Activated CD8-positive, alpha-beta memory T cell treated with anti-CD3 and anti-CD28 coated beads for 4 hours (primary cell): ENCODE measurements at places on chromosomes 3 and 15.

DNA sequence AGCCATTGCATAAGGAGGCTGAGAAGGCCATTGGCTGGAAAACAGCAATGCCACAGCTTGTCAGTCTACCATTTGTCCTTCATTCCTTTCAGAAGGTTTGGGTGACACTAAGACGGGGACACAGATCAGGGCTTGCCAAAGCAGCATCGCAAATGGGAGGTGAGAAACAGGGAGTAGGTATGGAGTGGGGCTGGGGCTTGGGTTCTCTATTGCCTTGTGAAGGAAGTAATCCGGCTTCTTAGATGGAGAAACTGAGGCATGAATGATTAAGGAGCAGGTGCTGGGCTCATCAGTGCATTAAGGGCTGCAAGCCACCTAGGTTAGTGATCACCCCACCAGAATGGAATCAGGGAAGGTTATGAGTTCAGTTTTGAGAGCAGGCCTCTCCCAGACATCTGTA is 115.6 kb upstream of the NMNAT3 start:
- DNase-seq, result no peak

- DNase-seq, result no peak
These were observed 120.7 kb downstream of the VGLL4 start for GRCh38 chr3:11522953-11523571.

DNA sequence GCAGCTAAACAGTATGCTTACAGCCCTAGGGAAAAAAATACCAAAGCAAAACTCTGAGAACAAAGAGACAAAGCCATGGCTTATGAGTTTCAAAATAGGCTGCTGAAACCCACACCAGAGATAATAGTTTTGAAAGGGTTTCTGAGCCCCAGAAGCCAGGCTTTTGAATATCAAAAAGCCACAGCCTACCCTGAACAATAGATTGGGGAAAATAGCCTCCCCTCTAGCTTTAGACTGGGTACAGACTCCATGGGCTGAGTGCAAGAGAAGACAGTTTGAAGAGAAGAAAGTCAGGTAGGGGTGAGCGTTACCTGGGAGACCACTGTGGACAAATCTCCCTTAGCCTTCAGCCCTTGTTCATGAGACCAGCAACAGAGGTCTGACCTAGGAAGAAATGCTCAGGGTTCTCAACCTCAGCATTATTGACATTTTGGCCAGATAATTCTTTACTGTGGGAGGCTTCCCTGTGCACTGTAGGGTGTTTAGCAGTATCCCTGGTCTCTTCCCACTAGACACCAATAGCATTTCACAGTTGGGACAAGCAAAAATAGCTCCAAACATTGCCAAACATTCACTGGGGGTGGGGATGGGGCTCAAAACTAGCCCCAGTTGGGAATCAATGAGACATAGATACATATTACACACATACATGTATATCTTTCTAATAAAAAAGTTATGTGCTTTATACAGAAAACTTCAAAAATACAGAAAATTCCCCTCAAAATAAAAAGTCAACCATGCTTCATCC is 11.6 kb upstream of the TAFA4 start:
- DNase-seq, result no peak

GRCh38 chr3:149003653-149004305 is 12.4 kb downstream of the GYG1 start:
- no peak for DNase-seq

DNA sequence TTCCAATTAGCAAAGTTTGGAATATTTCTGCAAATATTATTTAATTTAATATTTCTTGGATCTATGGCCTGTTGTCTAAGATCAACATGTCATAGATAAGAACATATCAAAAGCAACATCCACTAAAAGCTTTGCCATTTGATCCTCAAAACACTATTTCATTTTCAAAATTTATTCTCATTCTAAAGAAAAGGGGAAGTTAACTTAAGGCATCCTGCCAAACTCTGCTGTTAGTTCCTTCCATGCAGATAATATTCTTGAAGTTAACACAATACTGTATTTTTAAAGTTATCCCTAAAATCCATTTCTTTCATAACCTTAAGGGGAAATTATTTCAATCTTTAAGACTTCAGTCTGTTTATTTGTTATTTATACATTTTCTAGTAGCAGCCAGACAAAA is 28.2 kb upstream of the GBE1 start:
- DNase-seq, result no peak

DNA sequence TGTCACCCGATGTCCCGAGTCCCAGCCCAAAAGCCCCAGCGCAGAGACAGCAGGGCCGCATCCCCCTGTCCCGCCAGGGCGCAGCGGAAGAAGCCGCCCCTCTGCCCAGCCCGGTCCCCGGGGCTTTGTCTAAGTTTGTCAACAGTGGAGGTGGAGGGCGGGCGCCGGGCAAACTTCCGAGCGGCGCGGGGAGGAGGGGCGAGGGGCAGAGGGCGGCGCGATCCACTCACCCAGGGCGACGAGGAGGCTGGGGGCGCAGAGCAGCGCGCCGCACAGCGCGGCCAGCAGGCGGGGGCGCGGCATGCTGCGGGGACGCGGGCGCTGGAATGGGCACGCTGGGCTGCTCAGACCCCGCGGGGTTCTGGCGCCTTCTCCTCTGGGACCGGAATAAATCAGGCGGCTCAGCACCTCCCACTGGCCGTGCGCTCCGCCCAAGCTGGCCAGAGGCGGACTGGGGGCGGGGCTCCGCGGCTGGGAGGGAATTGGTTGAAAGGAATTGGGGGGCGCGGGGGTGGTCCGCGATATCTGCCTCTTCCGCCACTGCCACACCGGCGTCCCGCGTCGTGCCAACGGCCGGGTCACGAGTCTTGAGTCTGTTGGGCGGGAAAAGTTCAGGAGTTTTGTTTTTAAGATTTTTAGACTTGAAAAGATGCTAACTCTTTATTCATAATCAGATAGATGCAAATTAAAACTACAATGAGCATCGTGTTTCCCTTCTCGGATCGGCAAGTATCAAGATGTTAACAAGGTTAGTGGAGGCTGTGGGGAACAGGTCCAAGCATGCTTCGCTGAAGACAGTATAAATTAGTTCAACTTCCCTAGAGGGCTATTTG is at the start of gene MFGE8:
MFGE8 (minus strand) TSS at position 363 of the 833 bp plus-strand sequence; CDS start at position 303, 60 bp downstream.
- peak; percentile 33 for DNase-seq

DNA sequence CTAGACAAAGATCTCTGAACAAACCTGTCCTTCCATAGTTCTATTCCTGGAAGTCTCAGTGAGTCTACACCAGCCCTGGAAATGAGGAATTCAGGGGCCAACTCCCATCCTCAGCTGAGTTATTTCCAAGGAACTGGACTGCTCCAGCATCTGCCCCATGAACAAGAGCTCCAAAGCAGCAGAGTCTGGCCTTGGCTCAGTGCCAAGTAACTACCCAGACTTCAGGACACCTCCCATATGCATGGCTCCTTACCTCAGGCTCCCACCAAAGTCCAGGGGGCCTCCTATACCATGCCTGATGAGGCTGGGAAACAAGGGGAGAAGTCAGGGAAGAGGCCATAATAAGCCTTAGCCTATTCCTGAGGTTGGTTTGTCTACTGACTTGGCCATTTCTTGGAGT is 45.0 kb downstream of the FAIM start:
- DNase-seq, result no peak

- no peak for DNase-seq
These were observed 130.9 kb upstream of the ABI3BP start for GRCh38 chr3:101124125-101124524.

DNA sequence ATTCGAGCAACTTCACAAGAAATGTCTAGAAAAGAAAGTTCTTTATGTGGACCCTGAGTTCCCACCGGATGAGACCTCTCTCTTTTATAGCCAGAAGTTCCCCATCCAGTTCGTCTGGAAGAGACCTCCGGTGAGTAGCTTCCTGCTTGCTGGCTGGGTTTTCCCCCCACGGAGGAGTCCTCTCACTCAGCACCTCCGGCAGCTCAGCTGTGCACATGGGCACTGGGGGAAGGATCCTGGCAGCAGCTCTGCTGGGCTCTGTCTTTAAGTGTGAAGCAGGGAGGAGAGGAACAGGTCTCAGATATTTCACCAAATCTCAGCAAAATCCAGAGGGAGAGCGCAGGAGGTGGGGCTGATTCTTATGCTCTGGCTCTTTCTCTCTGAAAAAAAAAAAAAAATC is 684 bp downstream of the CAPN3 start:
- no peak for DNase-seq

- DNase-seq, result no peak
These were observed 1.7 kb upstream of the MAN2A2 start for GRCh38 chr15:90901175-90902039.

DNA sequence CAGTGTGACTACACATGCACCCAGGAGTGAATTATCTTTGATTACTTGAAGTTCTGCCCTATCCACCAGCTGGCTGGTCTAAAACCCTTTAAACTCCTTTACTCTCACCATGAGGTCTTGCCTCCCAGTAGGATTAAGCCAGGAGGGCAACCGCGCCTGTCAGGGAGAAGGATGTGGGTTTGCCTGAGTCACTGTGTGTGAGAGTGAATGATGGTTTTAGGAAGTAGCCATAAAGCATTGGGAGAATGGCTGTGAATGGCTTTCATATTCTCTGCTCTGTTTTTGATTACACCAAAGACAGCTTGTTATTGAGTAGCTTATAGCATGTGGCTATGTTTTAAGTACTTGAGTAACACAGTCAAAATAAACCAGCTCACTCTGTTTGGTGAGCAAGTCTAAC is 637.7 kb upstream of the TBL1XR1 start:
- DNase-seq, result no peak

- DNase-seq, result no peak
These were observed 4.8 kb downstream of the UBE2E1 start for GRCh38 chr3:23810343-23811184.

DNA sequence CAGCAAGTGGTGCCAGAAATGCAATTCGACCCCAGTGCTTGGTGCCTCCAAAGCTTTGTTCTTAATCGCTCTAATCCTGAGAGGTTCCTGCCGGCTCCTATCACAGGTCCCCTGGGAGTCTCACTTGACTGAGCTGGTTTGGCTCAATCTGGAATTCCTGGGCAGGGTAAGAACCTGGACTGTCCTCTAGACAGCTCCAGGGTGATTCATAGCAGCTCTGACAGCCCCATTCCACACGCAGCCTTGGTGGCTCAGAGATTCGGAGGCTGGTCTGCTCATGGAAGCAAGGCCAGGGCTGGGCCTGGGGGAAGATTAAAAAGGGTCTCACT is 37.9 kb downstream of the MYO5C start:
- DNase-seq, result no peak

- DNase-seq, result no peak
These were observed 124.4 kb downstream of the PTPRG start for GRCh38 chr3:61685755-61686154.

- DNase-seq, result no peak
These were observed 4.6 kb upstream of the CCK start for GRCh38 chr3:42270561-42270960.

DNA sequence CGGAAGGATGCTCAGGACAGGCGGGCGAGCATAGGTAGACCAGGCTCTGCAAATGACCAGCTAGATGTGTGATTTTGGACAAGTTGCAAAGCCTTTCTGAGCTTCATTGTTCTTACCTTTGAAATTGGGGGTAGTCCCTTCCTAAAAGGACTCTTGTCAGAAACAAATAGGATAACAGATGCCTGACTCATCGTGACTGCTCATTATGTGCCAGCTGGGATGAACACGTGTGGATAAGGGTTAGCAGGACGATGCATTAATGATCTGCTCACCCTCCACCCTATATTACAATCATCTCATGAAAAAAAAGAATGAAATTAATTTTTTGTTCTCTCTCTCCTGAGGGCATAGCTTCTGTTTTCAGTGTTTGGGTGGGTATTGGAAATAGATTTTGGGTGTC is 223.4 kb downstream of the NR2F2 start:
- no peak for DNase-seq

GRCh38 chr3:151625586-151625985 is 108.1 kb upstream of the AADACL2 start:
- no peak for DNase-seq

- DNase-seq, result no peak
These were observed 694.9 kb downstream of the MECOM start for GRCh38 chr3:168968609-168969008.

DNA sequence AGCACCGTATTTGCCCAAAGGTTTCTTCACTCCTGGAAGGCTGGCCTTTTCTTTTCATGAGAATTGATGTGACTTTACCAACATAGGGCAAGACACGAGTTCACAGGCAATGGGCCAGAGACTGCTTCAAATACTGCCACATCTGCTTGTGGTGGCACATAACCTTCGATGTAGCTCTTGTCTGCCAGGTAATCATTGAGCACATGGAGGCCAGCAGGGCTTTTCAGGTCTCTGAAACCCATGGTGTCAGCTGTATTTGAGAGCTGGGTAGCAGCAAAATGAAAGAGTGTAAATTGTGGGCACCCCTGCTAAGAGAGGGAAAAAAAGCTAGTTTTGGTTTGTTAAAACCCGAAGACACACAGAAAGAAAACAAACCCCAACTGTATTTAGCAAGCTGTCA is 200.7 kb downstream of the NAALADL2 start:
- no peak for DNase-seq

- DNase-seq, result no peak
These were observed 5.8 kb upstream of the RARRES1 start for GRCh38 chr3:158737976-158738615.

- no peak for DNase-seq
These were observed 103.4 kb downstream of the LSAMP start for GRCh38 chr3:116341899-116342298.

- DNase-seq, result no peak
These were observed 74.4 kb downstream of the THSD4 start for GRCh38 chr15:71189718-71190117.

GRCh38 chr15:55632434-55632833 is 44.3 kb upstream of the PYGO1 start:
- no peak for DNase-seq

- DNase-seq, result no peak
These were observed 54.3 kb downstream of the LRRN1 start for GRCh38 chr3:3853544-3853943.

GRCh38 chr3:138197058-138197457 is 10.0 kb downstream of the ARMC8 start:
- DNase-seq, result no peak

DNA sequence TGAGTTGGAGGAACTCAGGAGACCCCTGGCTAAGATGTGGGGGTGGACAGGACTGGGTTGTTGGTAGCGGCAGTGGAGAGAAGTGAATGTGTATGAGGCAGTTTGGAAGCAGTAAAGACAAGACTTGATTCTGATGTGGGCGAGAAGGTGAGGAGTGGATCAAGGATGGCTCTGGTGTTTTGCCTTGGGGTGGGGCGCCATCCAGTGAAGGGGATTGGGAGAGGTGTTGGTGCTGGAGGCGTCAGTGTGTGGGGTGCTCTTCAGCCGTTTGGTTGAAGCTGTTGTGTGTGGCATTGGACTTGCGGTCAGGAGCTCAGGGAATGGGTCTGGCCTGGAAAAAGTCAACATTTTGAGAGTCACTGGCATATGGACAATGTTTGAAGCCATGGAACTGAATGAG is 13.3 kb downstream of the FAN1 start:
- DNase-seq, result no peak

- no peak for DNase-seq
These were observed 484.2 kb upstream of the ATP11B start for GRCh38 chr3:182309120-182309519.

- no peak for DNase-seq
These were observed 448 bp downstream of the SHISA5 start for GRCh38 chr3:48503401-48504050.

DNA sequence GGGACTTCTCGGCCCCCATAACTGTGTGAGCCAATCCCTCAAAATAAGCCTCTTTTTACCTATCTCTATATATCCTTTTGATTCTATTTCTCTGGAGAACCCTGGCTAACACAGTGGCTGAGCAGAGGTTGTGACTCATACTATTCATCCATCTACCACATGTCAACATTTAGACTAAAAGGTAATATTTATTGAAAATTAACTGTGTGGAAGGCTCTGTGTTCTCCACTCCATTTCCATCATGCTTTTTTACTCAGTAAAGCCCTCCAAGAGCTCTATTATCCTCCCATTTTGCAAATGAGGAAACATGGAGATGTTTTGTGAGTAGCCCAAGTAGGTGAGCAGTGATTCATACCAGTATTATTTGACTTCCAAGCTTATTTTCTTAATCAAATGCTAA is 217.9 kb upstream of the DCBLD2 start:
- DNase-seq, result no peak
